Stimulated activated CD4-positive, alpha-beta T cell treated with anti-CD3 and anti-CD28 coated beads, TNF-alpha, amount 100 ng/mL, for 24 hours (primary cell): ENCODE measurements at places on chromosomes 1 and 21.

GRCh38 chr1:198577444-198577843, 37.0 kb upstream of the ATP6V1G3 start:
- DNase-seq: no peak

DNA sequence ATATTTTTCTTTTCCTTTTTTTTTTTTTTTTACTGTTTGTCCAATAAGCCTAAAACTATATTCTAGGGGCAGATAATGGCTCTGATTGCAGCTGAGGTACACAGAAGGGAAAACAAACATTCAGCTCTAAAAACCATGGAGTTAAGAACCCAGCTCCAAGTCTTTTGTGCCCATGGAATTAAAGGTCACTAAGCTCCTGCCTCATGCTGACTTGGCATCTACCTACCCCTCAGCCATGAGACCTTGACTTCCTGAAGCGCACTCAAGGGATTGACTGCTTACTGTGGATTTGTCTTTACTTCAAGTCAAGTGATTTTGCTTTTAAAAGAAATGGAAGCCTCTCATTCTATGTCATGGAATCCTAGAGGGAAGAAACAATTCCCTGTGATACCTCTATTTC, 192.3 kb downstream of the AMY1C start:
- DNase-seq: no peak

DNA sequence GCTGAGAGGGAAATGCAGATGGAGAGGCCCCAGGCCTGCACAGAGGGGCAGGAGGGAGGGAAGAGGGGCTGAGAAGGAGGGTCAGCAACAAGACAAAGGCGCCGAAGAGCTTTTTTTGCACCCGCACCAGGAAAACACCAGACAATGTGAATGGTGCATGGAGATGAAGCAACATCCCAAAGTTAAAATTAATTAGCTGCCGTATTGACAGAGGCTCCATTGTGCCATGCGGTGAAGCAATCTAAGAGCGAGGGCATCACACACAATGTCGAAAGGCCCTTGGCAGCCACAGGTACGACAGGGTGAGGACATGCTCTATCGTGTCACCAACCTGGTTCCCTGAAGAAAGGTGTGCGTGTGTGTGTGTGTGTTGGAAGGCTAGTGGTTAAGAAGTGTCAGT, 41.2 kb downstream of the SSBP3 start:
- no peak for DNase-seq

- DNase-seq: no peak
Observed at GRCh38 chr21:41750051-41750450, 16.8 kb downstream of the RIPK4 start.

GRCh38 chr1:156658496-156658895, 16.6 kb downstream of the BCAN start:
- DNase-seq: no peak

GRCh38 chr1:181112071-181112929, 23.8 kb downstream of the IER5 start:
- DNase-seq: no peak

DNA sequence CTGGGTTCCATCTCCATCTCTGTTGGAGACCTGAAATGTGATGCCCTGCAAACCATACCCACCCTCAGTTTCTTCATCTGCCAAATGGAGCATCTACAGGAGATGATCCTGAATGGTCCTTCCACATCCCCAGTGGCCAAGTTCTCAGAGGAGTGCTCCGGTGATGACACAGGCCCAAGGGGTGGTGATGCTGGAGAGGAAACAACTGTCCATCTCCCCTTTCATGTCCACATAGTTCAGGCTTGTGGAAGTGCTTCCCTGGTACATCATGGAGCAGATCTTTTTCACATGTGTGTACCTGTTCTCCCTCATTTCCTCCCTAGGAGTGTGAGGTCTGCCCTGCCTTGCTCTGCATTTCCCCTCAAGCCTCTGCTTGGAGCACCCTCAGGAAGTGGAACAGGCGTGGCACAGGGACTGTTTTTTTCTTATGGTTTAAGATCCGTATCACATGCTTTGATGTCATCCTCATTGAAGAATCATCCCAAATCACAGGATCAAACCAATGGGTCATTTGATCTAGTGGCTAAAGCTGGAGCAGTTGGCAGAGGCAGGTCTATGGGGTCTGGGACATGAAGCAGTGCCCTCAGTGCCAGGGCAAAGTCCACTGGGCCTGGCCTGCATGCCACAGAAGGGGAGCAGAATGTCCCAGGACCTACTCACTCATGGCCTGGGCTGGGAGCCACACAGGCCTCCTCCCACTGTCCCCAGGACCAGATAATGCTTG, 8.2 kb upstream of the TRIM63 start:
- no peak for DNase-seq

DNA sequence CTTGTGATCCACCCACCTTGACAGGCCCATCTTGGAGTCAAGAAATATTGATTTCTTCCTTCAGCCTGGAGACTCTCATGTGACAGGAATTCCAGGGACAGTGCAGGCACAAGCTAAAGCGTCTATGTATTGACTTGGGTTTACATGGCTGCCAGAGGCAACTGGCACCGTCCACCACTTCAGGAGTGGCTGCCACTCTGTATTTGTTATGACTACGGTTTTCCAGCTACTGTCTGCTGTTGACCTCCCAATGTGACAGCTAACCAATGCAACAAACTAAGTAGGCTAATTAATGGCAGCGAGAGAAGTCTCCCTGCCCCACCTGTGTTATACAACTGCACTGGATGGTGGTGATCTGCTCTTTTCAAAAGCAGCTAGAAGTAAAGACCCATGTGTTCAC, 56.9 kb downstream of the CD58 start:
- no peak for DNase-seq
